Activated T-cell treated with anti-CD3 and anti-CD28 coated beads for 24 hours (primary cell): ENCODE measurements at places on chromosomes 7 and 10.

GRCh38 chr10:118272149-118272721, 69.9 kb downstream of the FAM204A start:
- DNase-seq = no peak

DNA sequence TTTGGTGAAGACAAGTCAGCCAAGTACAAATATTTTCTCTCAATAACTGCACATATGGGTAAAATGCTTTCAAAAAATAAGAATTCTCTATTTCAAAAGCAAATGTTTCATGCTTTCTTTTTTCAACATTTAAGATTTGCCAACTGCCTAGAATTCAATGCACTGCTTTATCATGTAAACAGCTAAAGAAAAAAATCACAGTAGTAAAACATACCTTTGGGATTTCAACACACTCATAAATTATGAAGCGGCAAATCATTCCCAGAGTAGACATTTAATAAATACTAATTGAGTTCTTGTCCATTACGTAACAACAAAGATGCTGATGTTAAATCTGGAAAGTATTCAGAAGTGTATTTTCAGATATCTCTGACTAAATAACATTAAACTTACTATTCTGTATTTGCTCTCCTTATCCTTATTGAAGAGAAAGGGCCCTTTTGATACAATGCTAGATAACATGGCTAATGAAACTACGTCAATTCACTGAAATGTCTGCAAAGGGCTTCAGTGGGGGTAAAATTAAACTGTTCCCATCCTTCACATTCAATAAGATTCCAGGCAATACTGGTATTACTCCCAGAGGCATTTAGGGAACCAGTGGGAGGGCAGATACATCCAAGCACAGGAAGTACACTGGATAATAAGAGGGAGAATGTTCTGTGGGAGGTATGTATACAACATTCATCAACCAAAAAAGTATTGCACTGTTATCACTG, 13.9 kb downstream of the NAPEPLD start:
- DNase-seq = no peak

DNA sequence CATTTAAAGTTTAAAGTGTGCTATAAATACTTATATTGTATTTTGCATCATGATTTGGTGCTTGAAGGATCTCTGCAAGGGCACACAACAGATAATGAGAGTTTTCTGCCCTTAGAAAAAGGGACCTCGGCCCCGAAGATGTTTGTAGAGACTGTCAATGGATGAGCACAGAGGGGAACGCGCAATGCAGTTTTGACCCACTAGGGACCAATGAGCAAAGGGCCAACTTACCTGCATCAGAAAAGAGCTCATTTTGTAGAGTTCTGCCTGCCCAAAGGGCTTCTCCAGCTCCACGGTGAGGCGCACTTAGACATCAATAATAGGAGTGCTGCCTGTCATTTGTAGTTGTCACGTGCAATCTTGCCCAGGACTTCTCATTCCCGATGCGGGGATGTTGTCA, 91.1 kb downstream of the BUB3 start:
- DNase-seq = no peak

GRCh38 chr7:45872116-45873034, 507 bp downstream of the CCDC201 start:
- DNase-seq = no peak

DNA sequence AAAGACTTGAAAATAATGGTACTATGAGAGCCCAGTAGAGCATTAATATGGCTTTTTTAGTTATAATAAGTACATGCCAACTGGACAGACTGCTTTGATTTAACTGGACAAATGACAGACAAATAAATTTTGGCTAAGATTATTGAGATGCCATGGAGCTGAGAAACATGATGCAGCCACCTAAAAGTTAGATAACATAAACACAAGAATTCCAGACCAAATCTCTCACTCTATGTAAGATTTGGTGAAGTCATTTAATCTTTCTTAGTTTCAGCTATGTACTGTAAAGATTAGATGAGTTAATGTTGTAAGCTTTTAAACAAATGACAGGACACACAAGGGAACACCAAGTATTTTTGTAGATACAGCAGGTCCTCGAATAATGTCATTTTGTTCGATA, 118.2 kb downstream of the CACNA2D1 start:
- no peak for DNase-seq

DNA sequence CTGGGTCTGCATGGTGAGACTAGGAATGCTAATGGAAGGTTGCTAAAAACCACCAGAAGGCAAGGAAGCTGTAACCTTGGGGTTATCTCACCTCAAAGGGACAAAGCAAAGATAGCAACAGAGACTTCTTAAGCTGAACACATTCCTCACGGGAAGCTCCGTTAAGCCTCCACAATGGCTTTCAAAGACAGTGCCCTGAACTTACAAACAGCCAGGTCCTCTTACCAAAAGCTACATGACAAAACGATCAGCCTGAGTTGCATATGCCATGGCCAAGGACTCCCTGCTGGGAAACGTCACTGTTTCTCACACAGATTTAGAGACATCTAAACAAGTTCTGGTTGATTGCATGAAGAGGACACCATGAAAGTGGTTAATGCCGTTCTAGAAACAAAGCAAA, 52.7 kb downstream of the HTR5A start:
- DNase-seq = no peak
